Stimulated activated CD4-positive, alpha-beta T cell treated with anti-CD3 and anti-CD28 coated beads, Interleukin-12 subunit alpha, Interleukin-12 subunit beta, amount 100 ng/mL, for 24 hours (primary cell): ENCODE measurements at places on chromosomes 5 and 9.

DNA sequence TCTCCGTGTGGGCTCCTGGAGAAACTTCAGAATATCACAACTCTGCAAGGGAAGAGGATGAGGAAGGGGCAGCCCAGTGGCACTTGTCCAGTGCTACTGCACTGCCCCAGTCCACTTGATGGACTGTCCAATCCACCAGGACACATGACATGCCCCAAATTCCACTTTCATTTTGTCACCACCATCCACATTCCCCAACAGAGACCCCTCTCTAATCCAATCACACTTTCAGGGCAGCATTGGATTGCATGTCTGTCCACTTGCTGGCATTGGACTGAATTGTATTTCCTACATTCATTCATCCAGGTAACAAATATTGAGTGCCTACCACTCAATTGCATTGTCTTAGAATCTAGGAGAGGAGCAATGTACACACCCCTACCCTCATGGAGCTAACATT lies 14.8 kb downstream of the HBEGF start:
- DNase-seq: no peak

GRCh38 chr5:10699987-10700386 lies 61.0 kb downstream of the DAP start:
- DNase-seq: no peak

DNA sequence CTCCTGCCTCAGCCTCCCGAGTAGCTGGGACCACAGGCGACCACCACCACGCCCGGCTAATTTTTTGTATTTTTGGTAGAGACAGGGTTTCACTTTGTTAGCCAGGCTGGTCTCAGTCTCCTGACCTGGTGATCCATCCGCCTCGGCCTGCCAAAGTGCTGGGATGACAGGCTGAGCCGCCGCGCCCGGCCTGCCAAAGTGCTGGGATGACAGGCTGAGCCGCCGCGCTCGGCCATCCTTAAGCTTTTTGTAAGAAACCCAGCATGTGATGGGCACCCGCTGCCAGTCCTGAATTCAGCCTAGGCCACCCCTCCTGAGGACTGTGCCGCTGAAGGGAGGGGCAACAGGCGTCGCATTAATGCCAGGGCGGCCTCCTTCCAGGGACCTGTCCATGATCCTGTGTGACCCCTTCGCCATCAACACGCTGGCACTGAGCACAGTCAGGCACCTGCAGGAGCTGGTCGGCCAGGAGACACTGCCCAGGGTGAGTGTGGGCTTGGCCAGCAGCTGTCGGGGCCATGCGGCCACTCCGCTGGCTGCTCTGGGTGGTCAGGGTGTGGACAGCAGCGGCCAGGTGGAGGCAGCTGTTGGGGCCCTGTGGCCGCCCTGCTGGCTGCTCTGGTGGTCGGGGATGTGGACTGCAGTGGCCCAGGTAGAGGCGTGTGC lies 10.5 kb downstream of the NELFB start:
- no peak for DNase-seq

DNA sequence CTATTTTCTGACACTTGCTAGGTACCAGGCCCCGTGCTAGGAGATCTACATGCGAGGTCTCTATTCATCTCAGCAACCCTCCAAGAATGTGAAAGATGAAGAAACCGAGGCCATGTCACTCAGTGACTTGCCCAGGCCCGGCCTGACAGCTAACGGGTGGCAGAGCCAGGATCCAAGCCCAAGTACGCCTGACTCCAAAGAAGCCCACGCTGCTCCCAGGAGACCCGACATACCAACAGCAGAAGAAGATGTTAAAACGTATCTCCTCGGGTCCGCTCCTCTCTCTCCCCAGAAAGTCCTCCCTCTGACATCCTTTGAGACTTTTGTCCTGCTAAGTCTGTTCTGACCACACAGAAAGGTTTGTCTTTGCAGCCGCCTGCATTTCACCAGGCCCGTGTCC lies 65.2 kb downstream of the CRB2 start:
- no peak for DNase-seq

GRCh38 chr5:43020399-43020746 lies 19.7 kb downstream of the ANXA2R start:
- DNase-seq: no peak

GRCh38 chr5:68126886-68127285 lies 88.7 kb upstream of the PIK3R1 start:
- no peak for DNase-seq

DNA sequence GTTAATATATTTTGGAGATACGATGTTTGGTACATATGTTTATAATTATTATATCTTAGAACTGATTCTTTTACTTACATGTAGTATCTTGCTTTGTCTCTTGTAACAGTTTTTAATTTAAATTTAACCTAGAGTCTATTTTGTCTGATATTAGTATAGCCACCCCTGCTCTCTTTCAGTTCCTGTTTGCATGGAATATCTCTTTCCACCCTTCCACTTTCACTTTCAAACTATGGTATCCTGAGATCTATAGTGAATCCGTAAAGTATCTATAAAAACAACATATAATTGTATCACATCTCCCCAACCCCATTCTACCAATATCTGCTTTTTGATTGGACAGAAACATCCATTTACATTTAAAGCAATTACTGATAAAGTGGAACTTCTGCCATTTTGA lies 7.2 kb downstream of the IRGM start:
- no peak for DNase-seq

DNA sequence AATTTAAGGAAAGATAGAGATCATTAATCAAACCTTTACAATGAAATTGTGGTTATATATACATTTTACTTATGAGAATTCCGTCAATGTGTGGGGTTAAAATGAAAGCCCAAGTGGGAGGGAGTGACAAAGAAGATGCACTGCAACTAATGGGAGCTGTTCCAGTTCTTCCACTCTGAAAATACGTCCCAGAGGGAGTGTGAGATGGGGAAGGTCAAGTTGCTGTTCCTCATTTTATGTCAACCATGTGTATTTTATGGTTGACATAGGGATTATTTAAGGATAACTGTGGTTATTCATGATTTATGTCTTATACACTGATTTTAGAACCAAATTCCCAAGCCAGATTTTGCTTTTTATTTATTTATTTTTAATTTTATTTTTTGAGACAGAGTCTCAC lies 14.2 kb upstream of the RGS3 start:
- DNase-seq: no peak

- no peak for DNase-seq
Observed at GRCh38 chr9:101977614-101978210, 239.3 kb upstream of the GRIN3A start.

GRCh38 chr9:14478175-14479162 lies 164.5 kb upstream of the NFIB start:
- DNase-seq: no peak

DNA sequence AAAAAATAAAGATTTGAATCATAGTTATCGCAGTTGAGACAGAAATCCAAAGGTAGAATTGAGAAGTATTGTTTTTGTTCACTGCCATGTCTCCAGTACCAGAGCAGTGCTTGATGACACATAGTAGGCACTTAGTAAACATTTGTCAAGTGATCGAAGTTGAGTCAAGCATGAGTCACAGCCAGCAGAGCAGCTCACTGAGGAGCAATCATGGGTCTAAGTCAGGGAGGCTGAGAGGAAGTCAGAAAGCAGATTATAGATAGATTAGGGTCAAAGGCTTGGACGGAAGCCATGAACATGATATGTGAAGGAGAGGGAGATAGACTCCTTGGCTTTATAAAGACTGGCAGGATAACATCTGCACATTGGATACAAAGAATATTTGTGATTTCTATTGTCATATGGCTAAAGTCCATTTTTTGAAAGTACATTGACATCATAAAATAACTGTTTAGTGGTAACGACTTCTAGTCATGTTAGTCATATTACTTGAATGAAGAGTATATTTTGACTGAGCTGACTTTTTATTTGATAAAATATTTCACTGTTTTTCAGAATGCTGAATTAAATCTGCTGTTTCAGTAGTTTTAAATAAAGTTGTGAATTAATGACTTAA lies 168.5 kb downstream of the RAB3C start:
- no peak for DNase-seq

- no peak for DNase-seq
Observed at GRCh38 chr9:76255781-76256455, 138.3 kb downstream of the RFK start.

DNA sequence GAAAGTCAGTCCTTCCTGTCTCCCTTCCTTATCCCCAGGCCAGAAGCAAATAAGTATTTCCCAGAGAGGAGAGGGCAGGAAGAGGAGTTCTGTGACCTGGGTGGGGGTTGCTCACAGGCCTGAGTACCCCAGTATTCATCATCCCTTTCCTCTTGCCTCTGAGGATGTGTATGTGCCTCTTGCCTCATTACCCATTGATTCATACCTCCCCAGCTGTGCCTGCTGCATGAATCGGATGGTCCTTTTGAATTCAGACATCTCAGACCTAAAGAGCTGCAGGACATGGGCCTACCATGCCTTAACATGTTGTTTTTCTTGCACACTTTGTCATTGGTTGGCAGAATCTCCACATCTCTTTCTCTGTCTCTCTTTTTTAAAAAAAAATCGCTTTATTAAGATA lies 112.8 kb upstream of the SHB start:
- DNase-seq: no peak

DNA sequence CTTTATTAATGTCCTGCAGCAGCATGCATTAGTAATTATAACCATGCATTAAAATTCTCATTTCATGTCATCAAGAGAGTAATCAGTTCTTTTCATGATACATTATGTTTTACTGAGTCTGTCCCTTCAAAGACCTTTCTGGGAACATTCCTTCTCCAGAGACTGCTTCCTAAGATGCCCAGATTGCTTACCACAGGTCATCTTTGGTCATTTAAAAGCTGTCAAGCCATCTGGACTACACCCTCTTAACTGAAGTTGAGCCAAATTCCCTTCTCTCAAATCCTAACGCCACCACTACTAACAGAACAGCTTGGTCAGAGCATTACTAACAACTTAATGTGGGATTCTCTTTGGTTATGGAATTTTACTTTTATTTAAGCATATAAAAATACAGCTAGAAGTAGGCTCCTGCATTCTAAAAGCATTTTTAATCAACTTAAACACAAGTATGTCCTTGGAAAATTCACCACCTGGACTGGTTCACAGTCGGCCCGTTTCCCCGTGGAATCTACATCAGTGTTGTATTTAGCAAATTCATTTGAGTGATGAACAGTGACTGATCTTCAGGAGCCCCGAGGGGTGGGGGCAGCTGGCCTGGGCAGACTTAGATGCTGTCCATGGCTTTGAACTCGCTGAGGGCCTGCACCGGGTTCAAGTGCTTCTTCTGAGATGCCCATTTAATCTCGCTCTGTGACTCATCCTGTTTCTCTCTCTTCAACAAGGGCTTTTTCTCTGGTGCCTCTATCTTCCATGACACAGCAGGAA lies 92.8 kb upstream of the CCDC112 start:
- no peak for DNase-seq
